IMR-90 (cell line): ENCODE measurements at places on chromosomes 1 and 21. TPM values are rescaled to one million over a fixed set of nuclear protein-coding genes. Genes with fewer than 3 reads are reported as not detected.

Gene GPR157
- 2.2 and 2.7 TPM in 2 replicates for total RNA-seq

Gene CLCA1
- not detected in 2 replicates for total RNA-seq

Gene AK4
- total RNA-seq: 23.1 and 30.3 TPM in 2 replicates

Gene SEMA4A
- 0.18 and 0.28 TPM in 2 replicates for total RNA-seq

Gene ASAP3
- 15.3 and 18.6 TPM in 2 replicates for total RNA-seq

Gene LORICRIN
- not detected in 2 replicates for total RNA-seq

Gene PTTG1IP
- total RNA-seq: 194 and 230 TPM in 2 replicates

Gene CHRM3
- total RNA-seq: not detected in 2 replicates

Gene SHC1
- 291 and 355 TPM in 2 replicates for total RNA-seq

Gene NMNAT2
- total RNA-seq: 0.36 and 0.56 TPM in 2 replicates

Gene KANK4
- total RNA-seq: not detected in 2 replicates

Gene AMY1B
- not detected in 2 replicates for total RNA-seq

Gene RBP7
- not detected in 2 replicates for total RNA-seq

Gene DIRAS3
- total RNA-seq: 8.3 and 8.6 TPM in 2 replicates

Gene VAV3
- 0.18 and 0.28 TPM in 2 replicates for total RNA-seq

Gene SPATA17
- 0.18 and 0.28 TPM in 2 replicates for total RNA-seq

Gene RPE65
- under 0.01 TPM in 1 of 2 replicates, not detected in the other for total RNA-seq

Gene PSRC1
- total RNA-seq: 34.6 and 36.4 TPM in 2 replicates

Gene EFNA1
- total RNA-seq: 0.28 and 0.90 TPM in 2 replicates

Gene RXFP4
- not detected in 2 replicates for total RNA-seq

Gene HHIPL2
- total RNA-seq: under 0.01 TPM in 1 of 2 replicates, not detected in the other

Gene PLXNA2
- 0.56 and 0.72 TPM in 2 replicates for total RNA-seq

Gene FHAD1
- total RNA-seq: not detected in 2 replicates

Gene ANGPTL1
- total RNA-seq: under 0.01 TPM in 1 of 2 replicates, not detected in the other

Gene MMP23B
- 1.1 and 1.4 TPM in 2 replicates for total RNA-seq

Gene CFAP45
- total RNA-seq: 0.56 and 0.72 TPM in 2 replicates

Gene SLC1A7
- not detected in 2 replicates for total RNA-seq

Gene DCST2
- not detected in 2 replicates for total RNA-seq

Gene DEPDC1
- 14.7 and 32.5 TPM in 2 replicates for total RNA-seq

Gene TIE1
- total RNA-seq: 2.3 and 3.3 TPM in 2 replicates

Gene FNDC10
- total RNA-seq: 0.28 and 0.36 TPM in 2 replicates

Gene C1QB
- not detected in 2 replicates for total RNA-seq

Gene SLC44A5
- total RNA-seq: under 0.01 TPM in 2 replicates

Gene KIAA0040
- total RNA-seq: under 0.01 and 0.18 TPM in 2 replicates

Gene FBLIM1
- total RNA-seq: 43.6 and 52.2 TPM in 2 replicates

Gene TBX15
- not detected in 2 replicates for total RNA-seq

Gene HTR6
- total RNA-seq: not detected in 2 replicates

Gene VPS13D
- total RNA-seq: 16.3 and 18.1 TPM in 2 replicates

Gene GLIS1
- total RNA-seq: 0.18 and 0.28 TPM in 2 replicates

Gene RNF207
- 2.7 and 3.9 TPM in 2 replicates for total RNA-seq

Gene FAM167B
- total RNA-seq: 0.18 TPM in 1 of 2 replicates, not detected in the other

Gene GAS5
- total RNA-seq: 380 and 450 TPM in 2 replicates

Gene ARHGAP30
- not detected in 2 replicates for total RNA-seq

Gene SPATA46
- not detected in 2 replicates for total RNA-seq

Gene SH3BGR
- total RNA-seq: 1.1 and 1.6 TPM in 2 replicates

Gene ANGPTL7
- under 0.01 TPM in 1 of 2 replicates, not detected in the other for total RNA-seq

Gene SYNC
- total RNA-seq: 103 and 139 TPM in 2 replicates

Gene TSACC
- not detected in 2 replicates for total RNA-seq

Gene CCDC17
- 0.18 and 0.56 TPM in 2 replicates for total RNA-seq

Gene GJC2
- 1.1 and 1.4 TPM in 2 replicates for total RNA-seq

Gene HES5
- not detected in 2 replicates for total RNA-seq

Gene RAB3B
- 78.5 and 91.9 TPM in 2 replicates for total RNA-seq

Gene FCRL2
- total RNA-seq: not detected in 2 replicates

Gene GRHL3
- total RNA-seq: not detected in 2 replicates

Gene INKA2
- 1.7 and 2.2 TPM in 2 replicates for total RNA-seq

Gene CCDC30
- under 0.01 and 0.18 TPM in 2 replicates for total RNA-seq

Gene OR10X1
- not detected in 2 replicates for total RNA-seq

Gene NDUFS5
- total RNA-seq: 645 and 1,415 TPM in 2 replicates

Gene DPYD
- 47.3 and 58.3 TPM in 2 replicates for total RNA-seq
